Fibroblast of skin of left quadriceps (primary cell): ENCODE measurements at places on chromosomes 13 and 19.
A peak's percentile ranks its signal among the peaks of the same experiment; 100 is the strongest.

DNA sequence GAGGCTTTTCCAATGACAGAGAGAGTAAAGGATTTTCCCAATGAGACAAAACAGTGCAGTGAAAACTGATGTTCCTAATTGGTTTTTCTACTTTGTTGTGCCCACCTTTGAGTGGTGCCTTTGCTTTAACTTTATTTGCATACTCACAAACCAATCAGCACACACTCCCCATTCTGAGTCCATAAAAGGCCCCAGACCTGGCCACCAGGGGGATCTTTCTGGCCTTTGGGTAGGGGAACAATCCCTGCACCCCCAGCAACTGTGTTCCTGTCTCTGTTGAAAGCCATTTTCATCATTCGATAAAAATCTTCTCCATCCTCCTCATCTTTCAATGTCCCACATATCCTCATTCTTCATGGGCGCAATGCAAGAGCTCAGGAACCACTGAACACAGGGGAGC, 252.8 kb downstream of the B3GLCT start:
- DNase-seq, result no peak

DNA sequence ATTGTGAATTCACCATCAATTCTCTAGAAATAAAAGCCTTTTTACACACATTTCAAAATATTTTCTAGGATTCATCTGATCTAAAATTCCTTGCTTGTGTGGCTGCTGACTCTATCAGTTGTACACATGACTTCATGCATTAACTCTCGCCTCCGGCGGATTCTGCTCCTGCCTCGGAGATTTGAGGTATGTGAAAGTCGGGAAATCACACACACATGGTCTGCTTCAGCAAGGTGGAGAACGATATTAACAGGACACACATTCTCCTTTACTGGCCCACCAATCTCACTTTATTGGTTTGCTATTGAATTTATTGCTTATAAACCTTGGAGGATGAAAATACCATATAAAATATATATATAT, 855.7 kb downstream of the SLITRK5 start:
- DNase-seq, result no peak

GRCh38 chr19:29714953-29715700, at the start of gene C19orf12:
Gene C19orf12 (minus strand): TSS chr19:29715261. CDS start chr19:29708413, 6,848 bp downstream.
- peak; percentile 18 for DNase-seq

GRCh38 chr13:58594747-58595600, 963.4 kb downstream of the PCDH17 start:
- no peak for DNase-seq

DNA sequence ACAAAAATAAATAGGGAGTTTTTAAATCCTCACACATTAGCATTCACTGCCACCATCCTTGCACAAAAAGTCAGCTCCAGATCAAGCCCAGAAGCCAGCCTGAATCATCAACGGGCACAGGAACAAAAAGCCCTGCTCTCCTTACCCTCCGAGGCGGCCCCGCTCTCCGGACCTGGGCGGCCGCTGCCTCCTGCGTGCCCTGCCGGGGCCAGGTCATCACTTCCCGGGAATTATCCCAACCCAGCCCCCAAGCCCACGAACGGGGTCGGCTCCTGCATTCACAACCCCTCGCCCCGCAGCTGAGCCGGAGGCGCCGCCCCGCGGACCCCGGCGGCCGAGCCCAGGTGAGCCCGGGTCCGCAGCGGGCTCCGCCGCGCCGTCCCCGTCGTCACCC, 754 bp downstream of the DNAJB1 start:
- DNase-seq, result no peak

- no peak for DNase-seq
Measured at GRCh38 chr13:83498045-83498444, 384.2 kb downstream of the SLITRK1 start.

GRCh38 chr13:79679334-79679733, 198.4 kb downstream of the NDFIP2 start:
- peak; percentile 39 for DNase-seq
